ENCODE measurements at places on chromosomes 13 and 19.

DNA sequence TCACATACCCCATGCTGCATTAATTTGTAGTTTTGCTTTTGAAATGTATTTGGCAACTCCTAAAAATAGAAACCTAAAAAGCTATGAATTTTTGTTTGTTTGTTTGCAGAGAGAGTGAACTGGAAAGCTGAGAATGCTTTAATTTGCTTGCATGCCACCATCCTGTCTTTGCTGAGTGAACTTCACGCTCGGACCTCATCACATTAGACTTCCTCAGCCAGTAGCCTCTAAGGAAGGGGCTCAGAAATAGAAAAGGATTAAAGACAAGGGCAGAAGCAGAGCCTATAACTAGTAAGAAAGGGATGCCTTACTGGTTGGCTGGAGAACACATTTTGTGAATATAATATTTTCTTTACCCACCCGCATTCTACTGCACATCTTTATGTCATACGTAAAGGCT is 275.1 kb downstream of the DCLK1 start:
- DNase-seq: no peak

DNA sequence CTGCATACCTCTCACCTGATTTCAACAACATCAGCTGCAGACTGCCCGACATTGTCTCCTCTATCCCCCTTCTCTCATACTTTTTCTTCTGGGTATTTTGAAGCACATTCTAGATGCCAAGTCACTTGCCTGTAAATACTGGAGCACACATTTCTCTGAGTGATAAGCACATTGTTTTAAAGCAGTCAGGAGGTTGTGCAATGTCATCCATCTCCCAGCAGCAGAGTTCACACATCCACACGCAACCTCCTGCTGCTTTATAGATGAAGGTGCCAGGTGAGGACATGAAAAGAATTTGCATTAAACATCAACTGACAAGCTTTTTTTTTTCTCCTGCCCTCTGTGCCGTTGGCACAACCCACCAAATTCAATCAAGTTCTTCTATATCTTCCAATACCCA is 5.5 kb downstream of the UPK1A start:
- peak; percentile 6 for DNase-seq

DNA sequence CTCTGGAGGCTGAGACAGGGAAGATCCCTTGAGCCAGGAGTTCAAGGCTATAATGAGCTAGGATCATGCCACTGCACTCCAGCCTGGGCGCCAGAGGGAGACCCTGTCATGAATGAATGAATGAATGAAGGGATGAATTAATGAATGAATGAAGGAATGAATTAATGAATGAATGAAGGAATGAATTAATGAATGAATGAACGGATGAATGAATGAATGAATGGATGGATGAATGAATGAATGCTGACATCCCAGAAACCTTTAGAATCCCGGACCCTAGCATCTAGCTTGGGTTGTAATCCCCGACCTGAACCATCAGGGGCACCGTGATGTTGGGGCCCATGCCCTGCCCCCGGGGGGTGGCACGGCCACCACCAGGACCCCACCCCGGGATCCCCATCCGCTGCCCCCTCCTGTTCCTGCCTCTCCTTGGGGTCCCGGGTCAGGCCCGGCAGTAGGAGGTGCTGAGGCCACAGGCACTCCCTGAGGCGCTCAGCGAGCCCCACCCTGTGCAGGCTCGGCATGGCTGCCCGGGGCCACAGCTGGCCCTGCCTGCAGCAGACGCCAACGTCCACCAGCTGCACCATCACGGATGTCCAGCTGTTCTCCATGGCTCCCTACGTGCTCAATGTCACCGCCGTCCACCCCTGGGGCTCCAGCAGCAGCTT is 3.4 kb downstream of the EBI3 start:
- DNase-seq: no peak

- DNase-seq: no peak
Observed at GRCh38 chr13:94513026-94513425, 33.5 kb upstream of the DCT start.

DNA sequence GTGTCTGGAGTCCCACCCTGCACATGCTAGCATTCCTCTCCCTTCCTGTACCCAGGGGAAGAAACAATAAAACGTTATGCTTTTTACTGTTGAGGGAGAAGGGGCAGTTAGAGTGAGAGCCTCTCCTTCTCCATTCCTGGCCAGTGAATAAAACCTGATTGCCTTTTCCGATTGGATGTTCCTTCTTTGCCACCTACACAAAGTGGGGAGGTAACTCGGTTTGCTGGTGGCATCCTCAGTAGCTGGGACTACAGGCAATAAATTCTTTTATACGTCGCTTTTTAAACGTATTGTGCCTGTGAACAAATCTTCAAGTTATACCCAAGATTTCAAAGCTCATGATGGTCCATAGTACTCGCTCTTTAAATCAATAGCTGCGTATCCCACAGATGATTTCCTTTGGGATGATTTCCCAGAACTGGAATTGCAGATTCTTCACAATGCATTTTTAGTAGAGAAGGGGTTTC is 660 bp upstream of the MVB12A start:
- no peak for DNase-seq

DNA sequence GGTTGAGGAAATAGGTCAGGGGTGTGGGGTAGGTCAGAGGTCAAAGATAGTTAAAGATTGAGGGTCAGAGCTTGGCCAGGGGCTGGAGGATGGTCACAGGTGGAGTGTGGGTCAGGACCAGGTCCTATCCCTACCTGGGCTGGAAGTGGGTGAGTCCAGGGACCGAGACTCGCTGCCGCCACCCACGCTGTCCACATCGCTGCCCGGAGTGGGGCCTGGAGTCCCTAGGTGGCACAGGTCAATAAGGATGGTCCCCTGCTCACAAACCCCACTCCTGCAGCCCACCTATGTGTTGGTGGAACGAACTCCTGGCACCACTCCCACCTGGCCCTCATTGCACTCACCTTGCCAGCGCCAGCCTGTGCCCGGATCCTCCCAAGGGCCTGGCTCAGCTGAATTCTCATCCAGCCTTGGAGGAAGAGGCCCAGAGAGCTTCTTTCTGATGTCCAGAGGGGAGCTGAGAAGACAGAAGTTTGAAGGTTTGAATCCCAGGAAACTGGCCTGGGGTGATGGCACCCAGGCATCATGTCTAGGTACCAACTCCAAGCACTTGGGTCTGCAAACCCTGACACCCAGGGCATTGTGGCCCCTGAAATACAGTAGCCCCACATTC is 6.8 kb downstream of the GMIP start:
- DNase-seq: no peak

GRCh38 chr19:39275578-39275977 is 7.4 kb downstream of the IFNL2 start:
- no peak for DNase-seq

- no peak for DNase-seq
Observed at GRCh38 chr19:50858886-50859285, 4.2 kb downstream of the KLK3 start.

DNA sequence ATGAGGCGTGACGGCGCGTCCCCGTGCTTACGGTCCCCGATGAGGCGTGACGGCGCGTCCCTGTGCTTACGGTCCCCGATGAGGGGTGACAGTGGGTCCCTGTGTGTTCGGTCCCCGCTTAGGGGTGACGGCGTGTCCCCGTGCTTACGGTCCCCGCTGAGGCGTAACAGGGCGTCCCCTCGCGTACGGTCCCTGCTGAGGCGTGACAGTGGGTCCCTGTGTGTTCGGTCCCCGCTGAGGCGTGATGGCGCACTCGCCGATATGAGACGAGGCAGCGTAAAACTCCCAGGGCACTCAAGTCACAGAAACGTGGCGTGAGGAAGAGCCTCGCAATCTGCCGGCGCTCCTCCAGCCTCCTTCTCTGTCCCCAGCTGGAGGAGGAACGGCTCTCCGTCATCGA is 20.9 kb downstream of the CFAP97D2 start:
- DNase-seq: no peak

DNA sequence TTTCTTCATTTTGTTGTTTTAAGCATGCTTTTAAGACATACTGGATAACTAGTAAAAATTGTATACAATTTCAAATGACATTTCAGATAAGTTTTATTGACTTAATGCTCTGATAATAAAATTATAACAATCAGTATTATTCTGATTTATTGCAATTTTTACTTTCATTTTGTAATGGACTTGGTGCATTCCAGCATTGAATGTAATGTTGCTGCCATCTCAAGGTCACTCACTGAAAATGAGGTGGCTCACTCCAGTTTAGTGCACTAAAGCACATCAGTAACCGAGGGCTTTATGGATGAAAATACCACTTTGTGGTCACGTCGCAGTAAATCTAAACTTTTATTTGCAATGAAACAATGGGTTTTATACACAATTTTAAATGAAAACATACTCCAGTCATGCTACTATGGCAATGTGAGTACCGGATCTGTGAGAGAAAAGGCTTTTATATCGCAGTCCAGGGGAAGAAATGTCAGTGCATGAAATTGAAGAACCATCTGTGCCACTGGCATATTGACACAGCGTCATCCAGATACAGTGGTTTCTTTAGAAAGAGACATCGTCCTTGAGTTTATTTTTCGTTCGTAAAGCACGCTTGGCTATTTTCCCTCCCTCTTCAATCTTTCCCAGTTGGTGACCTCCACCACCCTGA is 20.7 kb upstream of the ZNF507 start:
- DNase-seq: no peak

DNA sequence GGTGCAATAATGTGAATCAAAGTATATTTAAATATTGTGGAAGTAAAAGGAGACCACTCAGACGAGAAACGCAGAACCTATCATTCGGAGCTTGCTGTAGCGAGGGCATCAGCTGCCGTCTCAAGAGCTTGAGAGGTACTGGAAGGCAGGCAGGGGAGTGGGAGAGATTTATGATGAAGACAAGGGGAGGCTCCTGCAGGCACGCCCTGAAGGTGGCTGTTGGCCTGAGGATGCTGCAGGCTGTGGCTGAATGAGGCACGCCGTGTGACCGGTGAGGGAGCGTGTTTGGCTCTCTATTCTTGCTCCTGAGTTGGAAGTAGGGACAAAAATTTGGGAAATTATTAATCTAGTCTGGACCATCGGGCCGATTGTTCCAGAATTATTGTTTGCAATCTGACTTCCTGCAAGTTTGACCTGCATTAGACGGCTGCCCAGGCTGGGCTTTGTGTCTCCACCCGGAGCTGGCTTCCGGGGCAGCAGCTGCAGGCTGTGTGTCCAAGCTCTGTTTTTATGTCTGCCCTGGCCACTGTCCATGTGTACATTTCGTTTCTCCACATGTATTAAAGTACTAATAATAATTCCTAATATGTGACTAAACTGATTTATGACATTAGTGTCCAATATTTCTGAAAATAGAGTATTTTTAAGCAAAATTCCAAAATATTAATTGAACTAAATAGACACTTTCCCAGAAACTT is 91.1 kb upstream of the ANKRD10 start:
- peak; percentile 66 for DNase-seq

DNA sequence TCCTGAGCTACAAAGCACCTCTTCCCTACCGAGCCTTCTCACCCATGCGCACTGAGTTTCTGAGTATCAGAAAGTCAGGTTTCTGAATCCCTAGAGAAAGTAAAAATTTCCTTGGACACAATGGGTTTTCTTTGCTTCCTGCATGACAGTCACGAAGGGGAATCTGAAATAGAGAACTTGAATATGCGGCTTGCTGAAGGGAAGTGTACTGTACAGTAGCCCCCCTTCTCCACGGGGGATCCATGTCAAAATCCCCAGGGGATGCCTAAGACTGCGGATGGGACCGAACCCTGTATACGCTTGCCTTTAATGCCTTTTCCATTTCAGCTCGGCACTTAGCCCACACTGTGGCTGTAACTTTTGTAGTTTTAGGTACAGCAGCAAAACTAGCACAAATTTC is 107.9 kb downstream of the GGACT start:
- no peak for DNase-seq

DNA sequence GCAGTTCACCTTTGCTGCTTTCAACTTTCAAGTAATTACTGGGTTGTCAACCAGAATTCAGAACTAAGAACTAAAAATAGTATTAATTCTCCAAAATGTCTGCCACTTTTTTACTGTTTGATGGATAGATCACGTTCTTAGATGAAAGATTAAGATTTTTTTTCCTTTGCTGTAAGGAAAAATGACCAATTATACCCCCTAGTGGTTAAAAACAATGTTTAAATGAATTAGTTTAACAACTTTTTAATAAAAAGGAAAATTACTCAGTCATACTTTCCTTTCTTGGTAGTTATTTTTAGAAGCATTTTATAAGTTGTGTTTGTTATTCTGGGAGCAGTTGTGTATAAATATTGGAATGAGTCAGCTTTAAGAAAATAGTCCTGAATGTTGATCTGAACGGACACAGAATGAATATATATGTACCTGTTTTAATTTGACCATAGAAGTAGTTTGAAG is 4.6 kb downstream of the TM9SF2 start:
- DNase-seq: peak; percentile 57

DNA sequence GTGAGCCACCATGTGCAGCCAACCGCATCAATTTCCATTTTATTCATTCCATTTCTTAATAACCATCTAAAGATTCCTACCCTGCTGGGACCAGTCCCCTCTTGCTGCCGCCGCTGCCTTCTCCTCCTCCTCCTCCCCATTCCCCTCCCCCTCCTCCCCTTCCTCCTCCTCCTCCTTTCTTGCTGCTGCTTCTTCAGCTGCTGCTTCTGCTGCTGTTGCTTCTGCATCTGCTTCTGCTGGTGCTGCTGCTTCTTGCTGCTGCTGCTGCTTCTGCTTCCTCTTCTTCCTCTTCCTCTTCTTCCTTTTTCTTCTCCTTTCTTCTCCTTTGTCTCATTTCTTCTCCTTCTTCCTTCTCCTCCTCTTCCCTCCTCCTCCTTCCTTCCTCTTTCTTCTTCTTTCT is 20.0 kb upstream of the SPRYD7 start:
- DNase-seq: no peak

- DNase-seq: no peak
Observed at GRCh38 chr13:98199480-98199879, 22.4 kb upstream of the RNF113B start.

- DNase-seq: peak; percentile 61
Observed at GRCh38 chr19:4229179-4229931, at the start of gene EBI3. Gene EBI3 (plus strand): TSS chr19:4229523. CDS start chr19:4229551, 28 bp downstream.

DNA sequence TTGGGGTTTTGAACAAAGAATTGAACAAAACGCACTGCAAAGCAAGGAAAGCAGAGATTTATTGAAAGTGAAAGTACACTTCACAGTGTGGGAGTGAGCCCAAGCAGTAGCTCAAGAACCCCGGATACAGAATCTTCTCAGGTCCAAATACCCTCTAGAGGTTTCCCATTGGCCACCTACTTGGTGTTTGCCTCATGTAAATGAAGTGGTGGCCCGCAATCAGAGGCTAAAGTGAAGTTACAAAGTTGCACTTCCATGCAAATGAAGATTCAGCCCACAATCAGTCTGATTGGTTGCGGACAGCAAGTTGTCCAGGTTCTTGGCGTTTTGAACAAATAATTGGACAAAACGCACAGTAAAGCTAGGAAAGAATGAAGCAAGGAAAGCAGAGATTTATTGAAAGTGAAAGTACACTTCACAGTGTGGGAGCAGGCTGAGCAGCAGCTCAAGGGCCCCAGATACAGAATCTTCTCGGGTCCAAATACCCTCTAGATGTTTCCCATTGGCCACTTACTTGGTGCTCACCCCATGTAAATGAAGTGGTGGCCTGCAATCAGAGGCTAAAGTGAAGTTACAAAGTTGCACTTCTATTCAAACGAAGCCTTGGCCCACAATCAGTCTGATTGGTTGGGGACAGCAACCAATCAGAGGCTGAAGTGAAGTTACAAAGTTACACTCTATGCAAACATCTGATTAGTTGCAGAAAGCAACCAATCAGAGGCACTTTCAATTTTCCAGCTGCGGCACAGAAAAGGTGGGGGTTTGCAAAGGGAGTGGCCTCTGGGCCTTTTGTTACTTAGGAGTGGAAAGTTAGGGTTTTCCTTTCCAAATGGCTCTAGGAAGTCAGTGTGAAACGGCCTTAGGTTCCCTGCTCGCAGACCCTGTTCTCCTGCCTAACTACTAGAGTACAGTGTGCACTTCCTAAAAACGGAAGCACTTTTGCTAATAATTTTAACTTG is 4.8 kb upstream of the TM9SF2 start:
- peak; percentile 22 for DNase-seq

- peak; percentile 77 for DNase-seq
Observed at GRCh38 chr19:1929021-1929742, 11.8 kb upstream of the CSNK1G2 start.

Data from cardiac fibroblast (primary cell).